ENCODE measurements at places on chromosomes 3 and 15.

DNA sequence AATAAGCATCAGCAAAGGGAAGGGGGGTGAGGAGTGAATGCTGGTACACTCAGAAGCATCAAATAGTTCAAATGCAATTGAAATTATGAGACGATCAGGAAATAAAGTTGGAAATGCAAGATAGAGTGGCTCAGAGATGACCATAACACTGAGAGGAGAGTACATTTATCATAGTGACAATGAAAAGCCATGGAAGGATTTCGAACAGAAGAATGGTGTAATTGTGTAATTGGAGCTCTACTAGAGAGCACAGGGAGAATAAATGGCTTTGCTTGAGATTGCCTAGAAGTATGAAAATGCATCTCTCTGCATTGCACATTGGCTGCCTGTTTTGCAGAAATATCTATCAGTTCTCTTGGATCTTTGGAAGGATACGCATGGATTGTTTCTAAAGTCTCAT lies 163.3 kb downstream of the TP63 start:
- no peak for DNase-seq

DNA sequence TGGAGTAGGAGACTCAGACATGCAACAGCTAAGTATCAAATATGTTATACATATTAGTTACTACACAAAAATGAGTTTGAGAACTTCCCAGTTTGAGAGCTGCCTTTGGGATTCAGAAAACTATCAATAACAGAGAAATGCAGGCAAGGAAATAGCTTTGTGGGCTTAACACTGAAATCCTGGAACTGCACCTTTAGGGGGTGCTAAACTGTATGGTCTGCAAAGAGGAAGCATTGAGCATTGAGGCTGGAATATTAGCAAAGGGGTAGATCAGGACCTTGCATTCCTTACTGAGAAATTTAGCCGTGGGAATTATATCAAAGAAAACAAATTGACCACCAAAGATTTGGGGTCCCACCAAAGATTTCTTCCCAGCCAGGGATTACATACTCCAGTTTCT lies 580.0 kb downstream of the ZNF385D start:
- DNase-seq: no peak

DNA sequence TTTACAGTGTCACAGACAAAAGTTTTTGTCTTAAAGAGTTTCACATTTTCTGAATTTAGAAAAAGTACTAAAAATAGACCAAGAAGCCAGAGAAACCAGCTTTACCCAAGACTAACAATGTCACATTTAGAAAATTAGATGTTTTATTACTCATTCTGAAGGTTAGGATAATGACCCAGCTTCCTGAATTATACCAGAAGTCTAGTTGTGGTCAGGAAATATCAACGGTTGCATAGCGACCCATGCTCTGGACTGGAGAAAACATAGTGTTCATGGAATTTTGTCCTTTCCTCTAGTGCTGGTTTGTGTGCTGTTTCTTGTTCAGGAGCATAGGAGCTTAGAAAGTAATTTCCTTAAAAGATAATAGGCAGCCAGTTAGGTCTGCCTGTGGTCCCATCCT lies 59.0 kb downstream of the DPPA2 start:
- DNase-seq: no peak

DNA sequence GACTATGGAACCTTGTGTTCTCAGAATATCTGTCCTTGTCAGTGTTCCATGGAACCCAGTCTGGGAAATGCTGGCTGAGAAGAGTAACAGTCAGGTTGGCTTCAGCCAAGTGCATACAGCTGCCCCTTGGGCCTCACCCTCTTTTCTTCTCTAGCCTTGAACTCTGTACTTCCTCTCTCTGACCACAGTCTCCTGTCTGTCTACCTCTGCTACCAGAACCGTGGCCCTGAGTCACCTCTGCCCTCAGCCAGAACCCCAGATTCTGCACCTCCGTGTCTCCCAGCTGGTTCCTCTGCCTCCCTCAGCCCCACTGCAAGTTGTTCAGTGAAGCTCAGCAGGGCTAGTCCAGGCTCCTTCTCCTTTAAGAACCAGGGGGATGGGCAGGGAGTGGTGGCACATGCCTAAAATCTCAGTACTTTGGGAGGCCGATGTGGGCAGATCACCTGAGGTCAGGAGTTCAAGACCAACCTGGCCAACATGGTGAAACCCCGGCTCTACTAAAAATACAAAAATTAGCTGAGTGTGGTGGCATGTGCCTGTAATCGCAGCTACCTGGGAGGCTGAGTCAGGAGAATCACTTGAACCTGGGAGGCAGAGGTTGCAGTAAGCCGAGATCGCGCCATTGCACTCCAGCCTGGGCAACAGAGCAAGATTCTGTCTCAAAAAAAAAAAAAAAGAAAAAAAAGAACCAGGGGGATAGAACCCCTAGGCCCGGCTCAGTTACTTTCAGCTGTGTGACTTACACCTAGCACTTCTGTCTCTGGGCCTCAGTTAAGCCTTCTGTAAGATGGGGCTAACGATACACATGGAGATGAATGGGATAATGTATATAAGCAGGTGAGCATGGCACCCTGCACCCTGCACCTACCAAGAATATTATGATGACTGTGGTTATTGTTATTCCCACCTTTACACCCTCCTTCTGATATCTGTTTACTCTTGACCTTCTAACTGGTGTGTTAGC lies 24.3 kb upstream of the TATDN2 start:
- no peak for DNase-seq

- DNase-seq: no peak
These were observed 80.7 kb upstream of the ALDH1L1 start for GRCh38 chr3:126261037-126261436.

DNA sequence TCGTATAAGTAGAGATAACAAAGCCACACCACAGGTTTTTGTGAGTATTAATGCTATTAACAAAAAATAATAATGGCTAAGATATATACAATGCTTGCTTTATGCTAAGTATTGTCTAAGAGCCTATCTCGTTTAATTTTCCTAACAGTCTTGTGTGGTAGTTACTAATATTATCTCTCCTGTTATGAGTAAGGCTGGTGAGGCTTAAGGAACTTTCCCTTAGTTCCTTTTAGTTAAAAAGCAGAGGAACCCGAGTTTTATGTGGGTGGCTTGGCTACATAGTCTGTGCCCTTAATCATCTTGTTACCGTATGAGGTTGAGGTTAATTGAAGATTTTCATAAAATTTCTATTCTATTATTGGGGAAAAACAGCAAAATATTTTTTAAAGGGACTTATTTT lies 218.4 kb downstream of the SOX2 start:
- no peak for DNase-seq

- DNase-seq: no peak
These were observed 143.9 kb downstream of the OR4M2 start for GRCh38 chr15:22224241-22224671.

DNA sequence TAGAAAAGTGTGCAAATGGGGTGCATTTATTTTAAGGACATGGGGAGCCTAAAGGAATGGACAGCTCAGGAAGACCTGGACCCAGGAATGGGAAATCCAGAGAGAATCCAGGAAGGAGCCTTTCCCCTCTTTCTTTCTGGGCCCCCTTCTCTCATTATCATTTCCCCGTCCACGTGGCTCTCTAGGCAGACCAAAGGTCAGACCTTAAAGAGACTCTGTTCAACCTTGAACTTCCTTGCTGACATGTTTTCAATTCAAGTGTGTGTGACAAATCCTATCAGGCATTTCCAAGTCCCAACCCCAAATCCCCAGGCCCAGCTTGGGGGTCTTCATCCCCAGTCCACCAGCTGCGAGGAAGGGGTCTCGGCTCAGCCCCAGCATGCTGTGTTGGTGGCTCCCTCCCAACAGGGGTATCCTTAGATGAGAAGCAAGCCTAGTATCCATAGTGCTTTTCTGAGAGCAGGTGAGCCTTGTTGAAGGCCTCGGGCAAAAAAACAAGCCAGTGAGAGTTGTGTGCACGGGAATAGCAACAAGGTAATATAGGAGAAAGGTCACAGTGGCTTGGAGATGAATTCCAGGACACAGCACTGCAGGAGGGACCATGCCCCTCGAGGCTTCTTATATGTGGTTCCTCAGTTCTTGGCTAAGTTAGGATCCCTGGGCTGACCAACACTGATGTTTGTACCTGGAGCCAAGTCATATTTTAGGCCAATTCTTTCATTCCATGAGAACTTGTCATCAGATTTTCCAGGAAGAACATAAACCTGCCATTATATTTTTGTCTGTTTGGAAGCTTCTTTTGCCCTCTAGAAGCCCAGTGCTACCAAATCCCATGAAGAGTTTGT lies 130.0 kb downstream of the ASB7 start:
- no peak for DNase-seq

DNA sequence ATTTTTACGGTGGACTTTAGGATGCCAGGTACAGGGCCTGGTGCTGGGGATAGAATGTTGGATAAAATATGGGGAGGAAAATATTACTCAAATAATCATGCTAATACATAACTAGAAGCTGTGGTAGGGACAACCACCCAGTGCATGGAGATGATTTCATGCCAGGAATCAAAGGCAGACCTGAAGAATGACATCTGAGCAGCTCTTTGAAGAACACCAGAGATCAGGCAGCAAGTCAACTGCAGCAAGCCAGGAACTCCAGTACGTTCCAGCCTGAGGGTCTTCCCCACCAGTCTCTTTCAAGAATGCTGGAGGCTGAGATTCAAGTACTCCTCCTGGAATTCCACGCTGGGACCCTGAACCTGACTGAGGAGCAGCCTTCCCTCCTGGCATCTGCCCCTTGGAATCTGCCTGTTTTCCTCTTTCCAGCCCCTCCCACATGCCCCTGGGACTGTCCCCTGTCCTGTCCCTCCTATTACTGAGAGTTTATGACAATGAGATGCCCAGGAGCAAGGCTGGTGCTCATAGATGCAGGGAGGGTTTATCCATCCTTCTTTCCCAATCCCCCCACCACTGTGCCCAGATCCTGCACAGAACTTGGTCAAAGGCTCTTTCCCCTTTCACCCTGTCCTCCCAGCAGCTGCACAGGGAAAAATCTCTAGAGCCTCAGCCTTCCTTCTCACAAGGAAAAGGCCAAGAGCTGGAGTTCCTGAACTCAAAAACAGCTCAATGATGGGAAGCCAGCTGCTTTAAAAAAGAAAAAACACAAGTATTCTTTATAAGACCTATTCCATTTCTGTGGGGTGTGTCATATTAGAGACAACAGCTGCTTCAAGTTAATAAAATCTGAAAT lies 68.0 kb downstream of the PDZRN3 start:
- DNase-seq: no peak

GRCh38 chr3:30503446-30503845 lies 103.0 kb upstream of the TGFBR2 start:
- DNase-seq: no peak

- no peak for DNase-seq
These were observed 89.8 kb downstream of the SEMA5B start for GRCh38 chr3:122937745-122938144.

GRCh38 chr15:25989327-25989726 lies 126.2 kb upstream of the ATP10A start:
- DNase-seq: no peak

- DNase-seq: no peak
These were observed 49.3 kb downstream of the HACD2 start for GRCh38 chr3:123535580-123535979.

DNA sequence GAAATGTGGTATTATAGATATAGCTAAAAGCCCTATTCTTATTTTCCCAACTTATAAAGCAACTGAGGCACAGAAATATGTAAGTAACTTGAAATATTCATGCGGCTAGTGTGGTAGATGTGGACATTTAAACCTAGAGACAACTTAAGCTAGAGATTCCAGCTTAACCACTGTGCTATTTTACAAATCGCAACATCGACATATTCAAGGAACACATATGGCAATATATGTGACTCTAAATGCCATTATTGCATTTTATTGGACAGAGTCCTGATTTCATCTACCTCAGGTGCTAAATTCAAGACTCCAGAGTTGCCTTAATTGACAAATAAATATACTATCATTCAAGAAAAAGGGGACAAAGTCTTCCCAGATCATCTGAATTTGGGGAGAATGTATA lies 442.3 kb downstream of the NLGN1 start:
- DNase-seq: no peak

- DNase-seq: no peak
These were observed 32.4 kb downstream of the CDAN1 start for GRCh38 chr15:42704492-42704926.

DNA sequence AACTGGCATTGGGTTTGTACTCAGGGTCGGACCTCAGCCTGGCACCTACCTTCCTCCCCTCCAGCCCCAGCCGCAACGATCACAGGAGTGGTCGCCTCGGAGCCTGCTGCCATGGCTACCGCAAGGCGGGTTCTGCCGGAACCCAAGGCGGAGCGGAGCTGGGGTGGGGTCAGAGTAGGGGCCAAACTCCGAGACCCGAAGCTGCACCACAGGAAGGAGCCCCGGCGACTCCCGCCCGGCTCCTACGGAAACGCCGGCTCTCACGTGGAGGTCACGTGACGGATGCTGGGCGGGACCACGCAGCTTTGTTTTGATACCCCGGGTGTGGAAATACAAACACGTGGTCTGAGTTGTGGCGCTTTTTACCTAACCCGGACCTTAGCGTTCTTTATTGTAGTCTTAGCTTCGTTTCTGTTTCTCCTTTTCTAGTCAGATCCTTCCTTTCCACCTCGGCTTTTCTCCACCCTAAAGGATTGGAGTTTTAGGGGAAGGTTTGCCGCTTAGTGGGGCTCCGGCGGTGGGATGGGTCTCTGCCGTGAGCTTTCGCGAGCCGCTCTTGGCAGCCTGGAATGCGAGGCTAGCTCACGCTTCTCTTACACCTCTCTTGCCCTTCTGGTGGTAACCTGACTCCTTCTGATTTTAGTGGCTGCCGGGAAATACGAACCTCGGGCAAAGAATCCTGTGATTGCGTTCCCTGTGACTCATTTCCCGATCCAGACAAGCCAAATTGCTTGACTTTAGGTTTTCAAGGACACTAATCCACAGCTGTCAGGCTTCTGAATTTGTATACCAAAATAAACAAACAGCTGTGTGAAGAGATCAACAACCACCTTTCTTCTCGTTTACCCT lies at the start of gene HSPBAP1:
Gene HSPBAP1 (minus strand): TSS at position 264 of the 849 bp plus-strand sequence. CDS start 151 bp downstream, at position 113.
- DNase-seq: no peak

DNA sequence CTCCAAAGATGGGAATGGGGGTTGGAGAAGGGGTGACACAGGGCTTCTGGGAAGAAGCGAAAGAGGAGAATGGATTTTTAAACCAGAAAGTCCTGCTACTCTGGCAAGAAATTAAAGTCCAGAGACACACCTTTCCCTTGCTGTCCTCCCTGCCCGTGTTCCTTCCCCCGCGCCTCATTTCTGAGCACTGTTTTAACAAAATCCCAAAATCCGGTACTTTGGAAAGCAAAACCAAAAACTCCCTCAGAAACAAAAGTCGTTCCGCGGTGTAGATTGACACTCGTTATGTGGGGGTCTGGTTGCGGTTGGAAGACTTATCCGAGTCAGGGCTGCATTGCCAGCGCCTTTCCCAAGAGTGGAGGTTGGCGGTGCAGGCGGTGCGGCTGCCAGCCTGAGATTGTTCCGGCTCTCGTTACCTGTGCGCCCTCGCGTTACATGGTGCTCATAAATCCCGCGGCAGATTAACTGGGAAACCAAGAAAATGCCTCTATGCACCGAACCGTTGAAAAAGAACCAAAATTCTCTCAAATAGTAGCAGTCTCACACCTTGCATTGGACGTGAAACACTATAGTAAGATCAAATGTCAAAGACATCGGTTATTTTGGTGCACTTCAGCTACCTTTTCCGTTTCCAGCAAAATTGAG lies 217.7 kb downstream of the MEIS2 start:
- no peak for DNase-seq

GRCh38 chr15:37045859-37046740 lies 54.2 kb downstream of the MEIS2 start:
- no peak for DNase-seq

- DNase-seq: no peak
These were observed 234.9 kb downstream of the NEK10 start for GRCh38 chr3:27134171-27134796.

Data from cortex of kidney (tissue), 1 donor.